Large intestine (tissue), 12 donors: ENCODE measurements at places on chromosomes 5 and 9. TPM values are rescaled to one million over a fixed set of nuclear protein-coding genes. Genes with fewer than 3 reads are reported as not detected.

GRCh38 chr5:139749242-139749641 lies 46.4 kb upstream of the PSD2 start:
- DNase-seq, result no peak

Gene ADAMTS2
- polyA plus RNA-seq, result 5.9 TPM

Gene PCDHGA11
- polyA plus RNA-seq, result 1.4 TPM

DNA sequence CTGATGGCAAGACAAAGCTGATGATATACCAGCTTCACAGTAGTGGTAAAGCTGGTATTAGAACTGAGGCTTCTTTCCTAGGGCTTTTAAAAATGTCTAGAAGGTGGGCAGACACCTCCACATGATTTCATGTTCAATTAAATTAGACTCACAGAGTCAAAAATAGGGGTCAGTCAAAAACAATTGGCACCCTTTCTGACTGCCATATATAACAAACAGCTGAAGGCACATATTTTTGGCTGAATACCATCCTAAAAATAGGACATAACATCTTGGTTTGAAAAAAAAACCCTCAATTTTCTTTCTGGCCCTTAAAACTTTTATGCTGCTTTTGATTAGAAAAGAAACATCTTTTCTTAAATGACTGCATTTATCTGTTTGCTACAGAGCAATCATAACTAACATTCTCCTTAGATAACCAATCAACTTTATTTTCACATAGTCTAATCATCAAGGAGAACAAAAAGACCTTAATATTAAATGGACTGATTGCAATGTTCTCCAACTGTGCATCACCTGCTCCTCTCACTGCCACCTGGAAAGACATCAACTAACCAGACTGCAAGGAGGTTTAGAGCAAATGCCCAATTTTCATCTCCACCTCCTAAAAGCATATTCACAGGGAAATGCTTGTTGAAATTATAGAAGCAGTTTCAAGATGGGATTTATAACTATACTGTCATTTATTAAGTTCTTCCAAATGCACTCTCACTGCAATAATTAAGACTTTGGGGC lies 3.2 kb downstream of the SGTB start:
- no peak for DNase-seq

Gene SPATA31A3
- polyA plus RNA-seq, result not detected

GRCh38 chr5:14668181-14668591 lies 3.7 kb downstream of the OTULIN start:
- no peak for DNase-seq

DNA sequence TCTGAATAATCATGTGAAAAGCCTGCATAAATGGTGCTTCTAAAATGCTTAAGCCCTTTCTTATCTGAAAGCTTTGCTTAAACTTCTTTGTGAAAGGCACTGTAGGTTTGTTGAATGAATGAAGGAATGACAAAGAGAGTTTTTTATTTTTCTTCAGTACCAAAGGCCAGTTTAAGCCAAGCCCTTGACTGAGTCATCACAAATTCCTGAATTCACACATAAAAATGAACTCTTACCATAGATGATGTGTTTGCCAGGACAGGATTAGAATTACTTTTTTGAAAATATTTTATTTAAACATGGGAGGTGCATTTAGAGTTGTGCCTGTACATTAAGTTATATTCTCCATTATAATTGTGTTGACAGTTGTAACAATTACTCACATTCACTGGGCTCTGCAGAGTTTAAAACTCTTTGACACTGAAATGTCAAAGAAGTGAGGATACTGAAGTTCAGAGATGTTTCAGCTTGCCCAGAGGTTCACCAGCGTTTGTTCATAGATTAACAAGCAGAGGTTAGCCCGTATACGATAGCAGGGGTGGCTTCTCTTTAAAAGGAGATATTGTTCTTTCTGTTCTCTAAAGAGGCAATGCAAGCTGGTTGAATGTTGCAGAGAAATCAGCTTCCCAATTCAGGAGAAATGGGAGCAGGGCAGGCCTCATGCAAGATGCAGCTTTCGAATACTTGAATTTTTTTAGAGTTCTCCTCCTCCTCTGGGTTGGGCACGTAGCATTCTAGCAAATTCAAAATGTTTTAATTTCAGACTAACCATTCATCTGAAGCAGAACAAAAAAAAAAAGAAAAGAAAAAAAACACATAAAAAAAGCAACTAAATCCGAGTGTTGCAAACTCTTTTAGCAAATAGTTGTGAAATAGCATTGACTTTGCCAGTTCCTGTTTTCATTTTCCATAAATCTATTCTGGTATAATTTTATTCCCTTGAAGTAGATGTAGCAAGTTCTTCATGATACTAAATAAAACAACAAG lies 358.7 kb upstream of the KLF4 start:
- DNase-seq, result no peak

Gene HINT2
- polyA plus RNA-seq, result 29.7 TPM

Gene IL17B
- polyA plus RNA-seq, result 4.0 TPM

- DNase-seq, result no peak
Observed at GRCh38 chr9:110104261-110104809, 103.6 kb downstream of the C9orf152 start.

Gene NR3C1
- 32.6 TPM for polyA plus RNA-seq

Gene BTNL8
- 135 TPM for polyA plus RNA-seq

GRCh38 chr5:92704590-92704989 lies 876.4 kb downstream of the NR2F1-AS1 start:
- DNase-seq, result no peak

Gene SPINK5
- 0.70 TPM for polyA plus RNA-seq

DNA sequence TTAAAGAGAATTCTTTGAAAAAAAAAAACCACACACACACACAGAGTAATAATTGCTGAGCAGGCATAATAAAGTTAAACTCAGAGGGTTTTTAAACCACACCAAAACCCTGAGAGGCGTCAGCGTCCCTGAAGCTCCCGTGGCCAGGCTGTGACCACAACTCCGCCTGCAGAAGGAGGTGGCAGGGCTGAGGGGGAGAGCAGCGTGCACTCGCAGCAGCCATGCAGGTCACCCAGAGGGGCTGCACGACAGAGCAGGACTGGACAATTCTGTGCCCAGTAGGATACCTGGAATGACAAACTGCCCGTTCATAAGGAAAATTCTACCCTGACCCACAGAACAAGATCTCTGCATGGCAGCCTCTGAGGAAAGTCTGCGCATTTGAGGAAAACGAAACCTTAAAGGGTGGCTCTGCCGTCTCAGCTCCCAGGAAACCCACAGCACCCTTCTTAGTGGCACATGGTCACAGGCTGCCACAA lies 44.0 kb downstream of the ROR2 start:
- DNase-seq, result no peak

DNA sequence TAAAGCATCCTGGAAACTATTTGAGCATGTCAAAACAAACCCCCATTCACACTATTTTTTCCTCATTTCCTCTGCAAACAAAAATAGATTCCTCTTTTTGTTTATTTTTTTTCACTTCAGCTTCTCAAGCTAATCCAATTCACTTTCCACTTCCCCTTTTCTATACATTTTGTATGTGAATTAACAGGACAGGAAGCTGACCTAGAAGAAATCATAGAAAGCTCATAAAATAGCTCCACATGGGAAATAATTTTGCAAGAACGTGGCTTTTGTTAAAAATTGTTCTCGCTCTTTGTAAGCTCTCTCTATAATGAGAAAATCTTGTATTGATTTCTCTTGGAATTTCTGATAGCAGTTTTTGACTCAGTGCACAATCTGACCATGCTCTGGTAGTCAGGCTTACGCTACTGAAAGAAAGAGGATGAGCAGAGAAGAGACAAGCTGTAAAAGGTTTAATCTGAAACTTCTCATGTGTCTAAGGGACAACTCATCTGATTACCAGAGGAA lies 215.8 kb downstream of the ADAMTS12 start:
- no peak for DNase-seq

Gene ANXA2R
- 1.4 TPM for polyA plus RNA-seq

- DNase-seq, result no peak
Observed at GRCh38 chr5:94807985-94808384, 189.5 kb downstream of the SLF1 start.

DNA sequence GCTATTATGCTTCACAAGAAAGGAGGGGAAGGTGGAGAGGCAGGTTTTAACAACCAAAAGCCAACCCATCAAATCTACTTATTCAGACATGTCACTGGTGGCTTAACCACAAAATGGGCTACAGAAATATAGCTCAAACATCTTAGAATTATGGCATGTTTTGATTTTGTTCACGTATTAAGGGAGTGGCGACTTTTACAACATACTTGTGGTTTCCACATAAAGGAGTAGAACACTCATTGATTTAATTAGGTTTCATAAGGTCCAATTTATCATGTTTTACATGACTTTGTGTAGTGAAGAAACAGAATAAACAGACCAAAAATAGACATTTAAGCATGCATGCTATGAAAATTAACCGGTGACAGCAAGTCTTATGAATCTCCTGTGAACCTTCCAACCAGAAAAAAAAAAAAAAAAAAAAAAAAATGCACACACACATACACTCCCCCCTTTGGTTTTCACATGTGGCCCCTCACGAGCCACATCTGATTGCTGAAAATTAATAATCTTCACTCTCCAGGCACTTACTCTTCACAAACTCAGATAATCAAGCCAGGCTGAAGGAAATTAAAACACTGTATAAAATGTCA lies 5.4 kb downstream of the ZNF608 start:
- no peak for DNase-seq

Gene BAAT
- 0.60 TPM for polyA plus RNA-seq

DNA sequence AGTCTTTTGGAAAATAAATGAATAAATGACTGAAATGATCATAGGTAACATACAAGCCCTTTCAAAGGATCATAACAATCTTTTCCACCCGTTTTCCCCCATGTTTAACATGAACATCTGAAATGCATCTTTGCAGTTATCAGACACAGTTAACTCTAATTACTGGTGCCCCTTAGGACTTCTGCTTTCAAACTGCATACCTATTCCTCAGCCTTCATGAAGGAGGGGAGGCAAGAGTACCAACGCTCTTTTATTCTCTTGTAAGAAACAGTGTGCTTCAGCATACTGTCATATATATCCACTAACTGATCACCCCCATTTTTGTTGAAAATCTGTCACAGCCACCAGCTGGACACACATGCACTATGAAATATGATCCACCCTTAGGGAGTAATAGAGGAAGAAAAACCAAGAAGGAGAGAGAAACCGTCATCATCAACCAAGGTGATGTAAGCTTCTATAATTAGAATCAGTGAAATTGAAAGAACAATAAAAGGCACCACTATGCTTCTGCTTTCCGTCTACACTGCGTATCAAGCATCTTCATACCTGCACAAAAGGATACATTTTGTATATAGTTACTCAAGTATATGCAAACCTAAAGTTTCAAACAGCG lies 98.7 kb downstream of the RAPGEF6 start:
- no peak for DNase-seq

DNA sequence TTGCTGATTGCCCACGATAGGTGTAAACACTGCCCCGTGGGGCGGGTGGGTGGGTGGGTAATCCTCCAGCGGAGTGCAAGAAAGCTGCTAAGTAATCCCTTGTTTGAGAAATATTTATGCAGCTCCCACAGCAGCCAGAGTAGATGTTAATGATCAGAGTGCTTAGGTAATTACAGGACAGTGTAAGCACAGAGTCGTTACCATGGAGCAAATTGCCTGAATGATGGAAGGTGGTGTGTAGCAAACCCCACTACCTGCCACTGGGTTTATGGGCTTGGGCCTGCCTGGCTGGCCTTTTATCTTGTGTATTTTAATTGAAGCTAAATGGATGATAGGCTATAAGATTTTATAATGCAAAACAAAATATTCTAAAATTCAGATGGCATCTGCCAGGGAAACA lies 110.0 kb downstream of the COL5A1 start:
- DNase-seq, result no peak

- DNase-seq, result no peak
Observed at GRCh38 chr5:131394128-131394527, 130.3 kb downstream of the CDC42SE2 start.

Gene SLC9A3
- 203 TPM for polyA plus RNA-seq

GRCh38 chr9:34371886-34372466 lies 4.7 kb downstream of the MYORG start:
- DNase-seq, result no peak

Gene DEPDC1B
- 15.3 TPM for polyA plus RNA-seq

GRCh38 chr9:135809166-135809565 lies 98.2 kb downstream of the CAMSAP1 start:
- DNase-seq, result no peak

Gene TMEM252
- polyA plus RNA-seq, result 2.4 TPM

GRCh38 chr9:88995627-88996026 lies 4.4 kb downstream of the S1PR3 start:
- no peak for DNase-seq
